ENCODE measurements at places on chromosomes 4 and X.

- no peak for DNase-seq
Observed at GRCh38 chr4:41645728-41646390, 102.7 kb downstream of the PHOX2B start.

GRCh38 chr4:55399581-55399980 lies 3.8 kb downstream of the TMEM165 start:
- DNase-seq, result no peak

DNA sequence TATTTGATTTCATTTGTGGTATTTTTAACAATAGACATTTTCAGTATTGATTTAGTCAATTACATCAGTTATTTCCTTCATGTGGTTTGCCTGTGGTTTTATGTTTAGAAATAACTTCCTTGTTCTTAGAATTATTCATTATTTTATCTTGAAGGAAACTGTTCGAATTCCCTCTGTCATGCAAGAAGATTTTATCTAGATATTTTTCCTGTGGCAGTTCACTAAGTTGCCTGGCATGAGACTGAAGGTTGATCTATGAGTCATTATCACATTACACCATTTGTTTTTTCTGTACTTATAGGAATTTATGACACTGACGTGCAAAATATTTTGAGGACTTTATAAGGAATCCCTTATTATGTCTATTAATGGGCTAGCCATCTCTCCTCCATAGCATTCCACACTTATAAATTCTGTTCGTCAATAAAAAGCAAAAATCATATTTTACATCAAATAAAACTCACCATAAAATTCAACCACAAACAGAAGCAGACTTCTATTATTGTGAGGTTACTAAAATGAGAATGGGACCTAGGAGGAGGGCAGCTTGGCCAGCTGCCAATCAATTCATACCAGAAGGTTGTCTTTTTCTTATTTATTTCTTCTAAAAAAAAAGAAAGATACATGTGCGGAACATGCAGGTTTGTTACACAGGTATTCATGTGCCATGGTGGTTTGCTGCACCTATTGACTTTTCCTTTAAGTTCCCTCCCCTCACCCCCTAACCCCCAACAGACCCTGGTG lies 179.0 kb downstream of the KCNIP4 start:
- no peak for DNase-seq

GRCh38 chr4:71382900-71383560 lies 44.2 kb downstream of the SLC4A4 start:
- no peak for DNase-seq

DNA sequence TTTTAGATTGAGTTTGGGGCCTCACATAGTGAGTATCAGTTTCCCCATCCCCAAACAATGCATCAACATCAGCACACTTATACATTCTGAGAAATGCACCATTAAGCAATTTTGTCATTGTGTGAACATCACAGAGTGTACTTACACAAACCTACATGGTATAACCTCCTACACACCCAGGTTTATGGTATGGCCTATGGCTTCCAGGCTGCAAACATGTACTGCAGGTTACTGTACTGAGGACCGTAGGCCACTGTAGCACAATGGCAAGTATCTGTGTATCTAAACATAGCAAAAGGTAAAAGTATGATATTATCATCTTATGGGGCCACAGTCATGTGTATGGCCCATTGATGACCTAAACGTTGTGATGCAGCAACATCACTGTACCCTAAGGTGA lies 7.7 kb downstream of the IRF2 start:
- DNase-seq, result no peak

DNA sequence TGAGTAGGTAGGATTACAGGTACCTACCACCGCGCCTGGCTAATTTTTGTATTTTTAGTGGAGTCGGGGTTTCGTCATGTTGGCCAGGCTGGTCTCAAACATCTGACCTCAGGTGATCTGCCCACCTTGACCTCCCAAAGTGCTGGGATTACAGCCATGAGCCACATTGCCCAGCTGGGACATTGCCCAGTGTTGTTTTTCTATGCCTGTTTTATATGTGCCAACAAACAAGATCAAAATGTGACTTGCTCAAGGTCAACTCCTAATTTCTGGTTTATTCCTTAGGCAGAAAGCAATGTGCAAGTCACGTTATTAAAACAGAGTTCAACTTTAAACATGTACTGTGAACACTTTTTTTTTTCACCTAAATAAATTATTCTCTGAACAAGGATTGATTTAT lies 2.7 kb downstream of the LRIT3 start:
- DNase-seq, result no peak

GRCh38 chr4:70080205-70080604 lies 30.0 kb downstream of the HTN1 start:
- DNase-seq, result no peak
